ENCODE measurements at places on chromosomes 2 and 18. TPM values are rescaled to one million over a fixed set of nuclear protein-coding genes. Genes with fewer than 3 reads are reported as not detected.
A peak's percentile ranks its signal among the peaks of the same experiment; 100 is the strongest.

Gene GALNT3
- total RNA-seq, result 21.3 TPM

Gene MAP3K19
- not detected for total RNA-seq

Gene FAM161A
- 5.5 TPM for total RNA-seq

Gene TMEM198
- 3.8 TPM for total RNA-seq

Gene RABL2A
- total RNA-seq, result 27.0 TPM

Gene FAP
- not detected for total RNA-seq

Gene SMYD1
- not detected for total RNA-seq

Gene SLC4A5
- 1.2 TPM for total RNA-seq

Gene RRM2
- total RNA-seq, result 374 TPM

- H3K36me3 ChIP-seq, result peaks cover 12% of the 10 kb centered on the region
- no peaks in the 10 kb centered on the region for H3K4me1 ChIP-seq
- no peaks in the 10 kb centered on the region for H3K27me3 ChIP-seq
- DNase-seq, result no peak
- no peak overlapping the region for H3K27ac ChIP-seq
Observed at GRCh38 chr2:143347271-143347695, 218.1 kb downstream of the ARHGAP15 start.

GRCh38 chr2:112048887-112049286, 6.2 kb upstream of the TMEM87B start:
- DNase-seq, result no peak
- H3K4me1 ChIP-seq, result peaks cover 12% of the 10 kb centered on the region
- H3K36me3 ChIP-seq, result no peaks in the 10 kb centered on the region

DNA sequence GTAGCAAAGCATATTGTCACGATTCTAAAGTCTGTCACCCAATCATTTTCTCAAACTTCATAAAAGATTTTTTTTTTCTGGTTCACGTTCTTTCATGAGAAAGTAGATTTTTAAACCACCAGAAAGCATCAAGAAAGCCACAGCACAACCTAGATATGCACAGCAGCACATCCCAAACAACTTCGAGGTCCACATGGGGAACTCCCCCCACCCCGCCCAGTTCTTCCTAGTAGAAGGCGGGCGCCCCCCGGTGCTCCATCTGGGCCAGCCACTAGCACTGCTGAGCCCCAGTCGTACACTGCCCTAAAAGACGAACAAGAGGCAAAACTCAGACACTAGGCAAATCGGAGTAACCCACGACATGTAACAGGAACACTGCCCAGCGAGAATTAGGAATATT, 15.5 kb downstream of the HDLBP start:
- no peak overlapping the region for H3K27ac ChIP-seq
- no peaks in the 10 kb centered on the region for H3K27me3 ChIP-seq
- H3K36me3 ChIP-seq, result peaks cover 15% of the 10 kb centered on the region
- H3K4me1 ChIP-seq, result peaks cover 31% of the 10 kb centered on the region
- no peak overlapping the region for H3K4me3 ChIP-seq
- DNase-seq, result no peak

- peak overlapping the region; percentile 93 for H3K27ac ChIP-seq
- H3K4me3 ChIP-seq, result peak overlapping the region; percentile 80
- H3K27me3 ChIP-seq, result no peaks in the 10 kb centered on the region
Observed at GRCh38 chr2:112181571-112182290, 43.5 kb downstream of the FBLN7 start.

DNA sequence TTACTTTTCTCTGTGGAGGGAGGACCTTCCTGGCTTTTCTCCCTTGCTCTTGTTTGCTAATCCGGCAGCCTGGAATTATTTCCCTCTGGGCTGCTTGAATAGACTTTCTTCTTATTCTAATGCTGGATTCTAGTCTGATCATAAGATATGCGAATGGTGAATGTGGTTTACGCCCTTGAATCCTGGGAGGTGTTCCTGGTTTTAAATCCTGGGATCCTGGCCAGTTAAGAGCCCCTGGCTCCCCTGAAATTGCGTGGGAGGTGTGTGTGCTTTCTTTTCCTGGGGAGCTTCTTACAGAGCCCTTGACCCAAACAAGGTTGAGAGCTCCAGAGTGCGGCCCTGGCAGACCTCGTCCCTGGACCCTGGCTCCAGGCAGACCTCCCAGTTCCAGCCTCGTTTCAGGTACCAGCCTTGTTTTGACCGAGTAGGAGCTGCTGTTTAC, 2.8 kb downstream of the SH3BP4 start:
- H3K4me3 ChIP-seq, result no peak overlapping the region
- peaks cover 51% of the 10 kb centered on the region for H3K27me3 ChIP-seq
- no peaks in the 10 kb centered on the region for H3K36me3 ChIP-seq
- no peak for DNase-seq
- H3K4me1 ChIP-seq, result peaks cover 4% of the 10 kb centered on the region

GRCh38 chr2:58047373-58047935, 848 bp downstream of the VRK2 start:
- no peak for DNase-seq
- H3K27ac ChIP-seq, result peak overlapping the region; percentile 91
- H3K36me3 ChIP-seq, result peaks cover 27% of the 10 kb centered on the region
- peak overlapping the region; percentile 83 for H3K4me3 ChIP-seq

- peaks cover 2% of the 10 kb centered on the region for H3K27me3 ChIP-seq
- H3K27ac ChIP-seq, result no peak overlapping the region
- no peak overlapping the region for H3K4me3 ChIP-seq
- H3K36me3 ChIP-seq, result no peaks in the 10 kb centered on the region
- H3K4me1 ChIP-seq, result no peaks in the 10 kb centered on the region
Observed at GRCh38 chr2:241903121-241904010, 33.8 kb downstream of the RTP5 start.

DNA sequence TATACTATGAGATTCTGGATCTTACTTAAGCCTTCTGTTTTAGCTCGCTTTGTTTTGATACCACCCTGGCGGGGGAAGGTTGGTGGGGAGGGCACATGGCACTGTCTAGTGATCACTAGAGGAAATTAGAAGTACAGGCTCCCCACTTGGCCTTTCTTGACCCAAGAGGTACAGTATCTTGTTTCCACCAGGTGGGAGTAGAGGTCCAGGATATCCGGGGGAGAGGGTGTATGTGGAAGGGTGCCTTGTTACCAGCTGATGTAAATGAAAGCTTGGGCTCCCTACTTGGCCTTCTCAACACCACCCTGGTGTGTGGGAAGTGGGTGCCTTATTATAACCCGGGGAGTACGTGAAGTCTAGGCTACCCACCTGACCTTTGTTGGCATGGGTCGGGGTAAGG, 7.5 kb downstream of the GALNT1 start:
- no peak for DNase-seq
- peaks cover 2% of the 10 kb centered on the region for H3K27me3 ChIP-seq
- no peak overlapping the region for H3K4me3 ChIP-seq
- peaks cover 12% of the 10 kb centered on the region for H3K4me1 ChIP-seq

DNA sequence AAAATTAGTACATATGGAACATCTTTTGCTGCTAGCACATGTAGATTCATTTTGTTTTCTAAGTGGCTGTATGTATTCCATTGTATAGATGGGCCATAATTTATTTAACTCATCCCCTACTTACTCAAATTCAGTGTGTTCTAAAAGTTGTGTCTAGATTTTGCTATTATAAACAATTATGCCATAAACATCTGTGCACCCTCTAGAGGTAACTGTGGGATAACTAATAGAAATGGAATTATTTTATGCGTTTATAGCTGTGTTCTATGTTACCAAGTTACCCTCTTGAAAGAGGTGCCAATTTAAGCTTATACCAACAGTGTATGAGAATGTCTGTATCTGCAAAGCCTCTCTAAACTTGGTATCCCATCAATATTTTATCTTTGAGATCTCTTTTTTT, 100.4 kb downstream of the MMADHC start:
- H3K4me1 ChIP-seq, result no peaks in the 10 kb centered on the region
- peaks cover 15% of the 10 kb centered on the region for H3K27me3 ChIP-seq
- H3K36me3 ChIP-seq, result no peaks in the 10 kb centered on the region
- H3K27ac ChIP-seq, result no peak overlapping the region

DNA sequence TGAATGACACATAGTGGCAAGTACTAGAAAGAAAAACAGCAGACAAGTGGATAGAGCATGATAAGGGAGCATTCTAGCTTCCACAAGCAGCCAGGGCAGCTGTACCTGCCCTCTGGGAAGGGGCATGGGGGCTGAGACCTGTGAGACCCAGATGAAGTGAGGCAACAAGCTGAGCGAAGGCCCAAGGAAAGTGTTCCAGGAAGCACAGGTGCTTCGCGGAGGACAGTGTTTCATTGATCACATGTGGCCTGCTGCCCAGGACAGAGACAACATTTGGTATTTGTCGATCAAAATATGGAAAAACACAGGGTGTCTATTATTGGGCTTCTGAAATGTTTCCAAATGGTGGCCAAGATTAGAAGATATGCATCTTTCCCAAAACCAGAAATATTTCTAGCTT, 149.1 kb downstream of the ZNF516 start:
- H3K4me3 ChIP-seq, result no peak overlapping the region
- peaks cover 6% of the 10 kb centered on the region for H3K4me1 ChIP-seq
- no peak for DNase-seq

DNA sequence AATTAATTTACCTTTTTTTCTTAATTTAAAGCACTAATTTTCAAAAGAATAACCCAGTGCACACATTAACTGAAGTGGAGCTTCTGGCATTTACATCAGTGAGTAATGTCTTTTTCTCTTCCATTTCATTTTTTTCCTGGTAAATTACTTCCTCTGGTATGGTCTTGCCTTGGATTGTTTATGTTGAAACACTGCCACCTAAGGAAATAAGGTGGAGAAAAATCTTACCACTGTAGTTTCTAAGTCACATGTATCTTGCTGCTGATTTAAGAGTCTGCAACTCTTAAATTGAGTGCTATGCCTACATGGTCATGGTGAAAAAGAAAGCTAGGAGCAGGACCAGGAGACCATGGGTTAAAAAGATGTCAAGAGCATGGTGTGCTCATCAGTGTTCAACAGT, 51.0 kb downstream of the TTC27 start:
- H3K36me3 ChIP-seq, result peaks cover 12% of the 10 kb centered on the region
- H3K27me3 ChIP-seq, result no peaks in the 10 kb centered on the region
- H3K4me1 ChIP-seq, result no peaks in the 10 kb centered on the region

DNA sequence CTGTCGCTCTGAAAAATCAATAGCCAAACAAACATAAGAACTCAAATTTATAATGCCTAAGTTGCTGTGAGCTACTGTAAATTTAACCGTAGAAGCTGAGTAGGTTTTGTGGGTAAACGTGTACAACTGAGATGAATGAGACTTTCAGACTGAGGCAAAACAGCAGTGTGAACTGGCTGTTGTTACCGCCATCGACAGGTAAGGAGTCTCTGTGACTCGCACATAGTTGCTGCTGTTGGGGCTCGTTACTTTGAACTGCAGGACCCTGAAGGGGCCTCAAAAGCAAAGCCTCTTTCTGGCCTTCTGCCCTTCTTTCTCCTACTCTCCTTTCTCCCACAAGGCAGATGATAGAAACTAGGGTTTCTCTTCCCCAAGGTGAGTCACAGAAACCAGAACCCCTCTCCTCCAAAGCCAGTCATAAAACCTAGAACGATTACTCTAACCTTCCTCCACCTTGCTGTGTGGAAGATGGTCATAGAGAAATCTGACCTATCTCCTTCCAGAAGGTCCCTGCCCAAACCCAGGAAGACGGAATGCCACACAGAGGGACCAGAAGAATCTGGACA, 101.2 kb downstream of the DLGAP1 start:
- H3K36me3 ChIP-seq, result no peaks in the 10 kb centered on the region
- no peak for DNase-seq
- H3K27me3 ChIP-seq, result no peaks in the 10 kb centered on the region
- no peak overlapping the region for H3K27ac ChIP-seq
- no peaks in the 10 kb centered on the region for H3K4me1 ChIP-seq

DNA sequence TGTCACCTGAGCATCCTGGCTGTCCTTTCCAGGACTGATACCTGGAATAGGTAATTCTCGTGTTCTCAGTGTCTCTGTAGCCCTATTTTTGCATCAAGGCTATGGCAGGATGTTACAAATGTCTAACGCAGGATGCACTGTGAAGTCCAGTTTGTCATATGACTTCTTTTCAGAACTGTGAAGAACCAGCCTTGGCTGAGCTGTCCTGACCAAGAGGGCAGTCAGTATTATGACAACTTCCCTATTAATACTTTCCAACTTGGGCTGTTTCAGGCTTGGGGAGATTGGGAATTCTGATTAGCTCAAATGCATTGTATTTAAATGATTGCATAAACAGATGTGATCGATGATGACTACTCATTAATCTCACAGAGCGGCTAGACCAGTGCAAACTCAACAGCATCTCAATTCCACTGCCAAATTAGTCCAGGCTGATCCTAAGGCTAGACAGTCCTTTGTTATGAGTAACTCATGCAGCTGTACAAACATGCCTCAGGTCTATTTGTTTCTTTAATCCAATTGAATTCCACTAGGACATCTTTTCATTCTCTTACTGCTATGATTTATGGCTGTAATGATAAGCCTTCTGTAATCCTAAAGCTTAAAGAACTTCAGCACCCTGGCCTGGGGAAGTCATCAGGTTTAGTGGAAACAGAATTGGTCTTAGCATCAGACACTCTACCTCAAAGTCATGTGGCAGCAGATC, 331.6 kb downstream of the KCNS3 start:
- no peak for DNase-seq
- H3K4me3 ChIP-seq, result no peak overlapping the region
- no peaks in the 10 kb centered on the region for H3K36me3 ChIP-seq
- no peaks in the 10 kb centered on the region for H3K4me1 ChIP-seq
- no peaks in the 10 kb centered on the region for H3K27me3 ChIP-seq

- peak overlapping the region; percentile 24 for H3K4me3 ChIP-seq
- H3K4me1 ChIP-seq, result peaks cover 10% of the 10 kb centered on the region
- no peak overlapping the region for H3K27ac ChIP-seq
Observed at GRCh38 chr2:105397025-105397722, 1.7 kb downstream of the FHL2 start.

DNA sequence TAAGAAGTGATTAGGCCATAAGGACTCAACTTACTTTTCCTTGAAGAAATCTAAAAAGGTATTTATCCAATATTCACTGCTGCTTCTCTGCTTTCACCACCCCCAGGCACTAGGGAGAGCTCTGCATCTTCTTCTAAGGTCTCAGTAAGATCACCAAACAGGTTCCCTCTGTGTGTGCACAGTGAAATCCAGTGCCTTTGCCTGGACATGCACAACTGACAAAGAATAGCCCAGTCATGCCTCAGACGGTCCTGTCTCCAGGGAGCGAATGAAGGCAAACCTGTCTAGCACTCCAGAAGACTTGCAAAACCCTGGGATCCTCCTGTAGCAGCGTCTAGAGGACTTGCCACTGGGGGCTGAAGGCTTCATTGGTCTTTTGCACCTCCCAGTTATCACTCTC, 344.5 kb upstream of the LRATD1 start:
- H3K27me3 ChIP-seq, result no peaks in the 10 kb centered on the region
- no peaks in the 10 kb centered on the region for H3K36me3 ChIP-seq
- no peak overlapping the region for H3K4me3 ChIP-seq
- no peak for DNase-seq
- H3K4me1 ChIP-seq, result no peaks in the 10 kb centered on the region
- no peak overlapping the region for H3K27ac ChIP-seq

- H3K27ac ChIP-seq, result peak overlapping the region; percentile 86
- H3K27me3 ChIP-seq, result no peaks in the 10 kb centered on the region
- H3K4me3 ChIP-seq, result peak overlapping the region; percentile 96
- no peak for DNase-seq
- H3K4me1 ChIP-seq, result peaks cover 20% of the 10 kb centered on the region
Observed at GRCh38 chr2:11466307-11467128, 557 bp upstream of the E2F6 start.

GRCh38 chr2:105296017-105296611, 33.4 kb downstream of the TGFBRAP1 start:
- no peak for DNase-seq
- H3K27ac ChIP-seq, result no peak overlapping the region
- H3K36me3 ChIP-seq, result peaks cover 57% of the 10 kb centered on the region
- H3K4me3 ChIP-seq, result no peak overlapping the region
- H3K27me3 ChIP-seq, result no peaks in the 10 kb centered on the region
- peaks cover 2% of the 10 kb centered on the region for H3K4me1 ChIP-seq

GRCh38 chr2:111117598-111118480, 2.9 kb upstream of the BCL2L11 start:
- peaks cover 25% of the 10 kb centered on the region for H3K36me3 ChIP-seq
- peaks cover 31% of the 10 kb centered on the region for H3K4me1 ChIP-seq
- H3K27ac ChIP-seq, result peak overlapping the region; percentile 91
- no peak for DNase-seq
- H3K27me3 ChIP-seq, result peaks cover 30% of the 10 kb centered on the region

Data from activated T-helper 2 cell treated with anti-CD3 and anti-CD28 coated beads, Interferon-gamma antibody, Interleukin-2, Interleukin-4, amounts not matched to agents 10 μg/mL and 5 μg/mL and 100 μg/mL, durations not matched to agents 14 hours and 24 hours and 36 hours (primary cell).